ENCODE measurements at places on chromosomes 1 and 21.

DNA sequence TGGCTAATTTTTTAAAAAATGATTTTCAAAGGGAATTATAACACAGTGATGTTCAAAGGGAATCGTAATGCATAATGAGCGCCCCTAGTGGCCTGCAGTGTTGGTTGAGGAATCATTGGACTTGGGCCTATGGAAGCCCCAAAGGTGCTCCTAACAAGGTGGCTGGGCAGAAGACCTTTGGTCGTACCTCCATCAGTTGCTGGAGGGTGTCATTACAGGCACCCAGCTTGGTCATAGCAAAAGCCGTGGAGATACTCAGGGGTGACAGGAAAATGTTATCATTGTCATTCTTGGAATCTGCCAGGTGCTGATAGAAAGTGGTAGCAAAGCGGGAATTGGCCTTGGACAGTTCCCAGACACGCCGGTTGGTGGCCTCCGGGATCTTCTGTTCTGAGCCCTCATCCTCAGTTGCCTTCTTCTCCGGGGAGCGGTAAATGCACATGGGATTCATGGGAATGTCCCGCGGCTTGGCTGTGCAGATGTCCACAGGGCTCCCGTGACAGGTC lies 2.7 kb downstream of the SERPINC1 start:
- H3K4me3 ChIP-seq: no peak overlapping the region
- H3K36me3 ChIP-seq: no peaks in the 10 kb centered on the region
- H3K27me3 ChIP-seq: no peaks in the 10 kb centered on the region
- H3K27ac ChIP-seq: no peak overlapping the region

DNA sequence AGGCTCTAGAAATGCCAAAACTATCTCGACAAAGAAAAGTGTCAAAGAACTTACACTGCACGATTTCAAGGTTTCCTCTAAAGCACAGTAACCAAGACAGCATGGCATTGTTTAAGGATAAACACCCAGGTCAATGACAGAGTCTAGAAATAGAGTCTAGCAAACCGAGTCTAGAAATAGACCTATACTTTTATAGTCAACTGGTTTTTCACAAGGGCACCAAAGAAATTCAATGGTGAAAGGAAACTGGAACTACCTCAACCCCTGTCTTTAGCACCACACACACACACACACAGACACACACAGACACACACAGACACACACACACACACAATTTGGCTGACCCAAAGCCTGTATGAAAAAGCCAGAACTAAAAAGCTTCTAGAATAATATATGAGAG lies 67.1 kb upstream of the PGBD5 start:
- no peak for DNase-seq
- no peaks in the 10 kb centered on the region for H3K27me3 ChIP-seq
- no peaks in the 10 kb centered on the region for H3K4me1 ChIP-seq

DNA sequence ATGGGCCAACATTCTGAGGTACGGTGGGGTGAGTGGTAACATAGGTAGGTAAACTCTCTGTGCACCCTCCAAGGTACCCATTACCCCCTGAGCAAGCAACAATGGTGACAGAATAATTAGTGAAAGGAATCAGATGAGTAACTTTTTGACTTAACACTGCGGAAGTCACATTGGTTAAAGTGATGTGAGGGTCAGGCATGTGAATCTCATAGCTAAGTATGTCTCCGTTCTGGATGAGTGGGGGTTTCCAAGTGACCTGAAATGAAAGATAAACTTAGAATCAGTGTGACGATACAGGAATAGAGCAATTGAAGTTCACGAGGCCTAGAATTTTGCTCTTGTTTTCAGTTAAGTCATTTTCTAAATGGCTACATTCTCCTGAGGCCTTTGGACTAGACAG lies 311.7 kb downstream of the KCTD3 start:
- DNase-seq: no peak
- H3K27ac ChIP-seq: no peak overlapping the region
- H3K27me3 ChIP-seq: no peaks in the 10 kb centered on the region
- no peaks in the 10 kb centered on the region for H3K36me3 ChIP-seq

DNA sequence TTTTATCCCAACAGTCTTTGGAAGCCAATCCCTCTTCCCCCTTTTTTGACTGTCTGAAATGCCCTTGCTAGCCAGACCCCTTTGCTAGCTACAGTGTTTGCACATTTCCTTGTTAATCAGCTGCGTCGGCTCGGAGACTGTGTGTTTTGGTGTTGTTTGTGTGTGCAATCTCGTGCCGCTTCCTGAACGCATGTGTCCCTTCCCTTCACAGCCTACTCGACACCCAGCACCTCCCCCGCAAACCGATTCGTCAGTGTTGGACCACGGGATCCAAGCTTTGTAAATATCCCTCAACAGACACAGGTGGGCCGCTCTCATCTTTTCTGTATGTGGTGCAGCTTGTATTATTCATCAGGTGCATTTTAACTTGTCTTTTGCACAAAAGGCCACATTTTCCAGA lies 298.7 kb downstream of the TM2D1 start:
- no peaks in the 10 kb centered on the region for H3K4me1 ChIP-seq
- no peak overlapping the region for H3K4me3 ChIP-seq
- no peaks in the 10 kb centered on the region for H3K36me3 ChIP-seq
- H3K27ac ChIP-seq: no peak overlapping the region

GRCh38 chr1:77487631-77488030 lies 194.8 kb downstream of the ZZZ3 start:
- H3K27ac ChIP-seq: no peak overlapping the region
- no peaks in the 10 kb centered on the region for H3K4me1 ChIP-seq
- no peak for DNase-seq
- H3K36me3 ChIP-seq: no peaks in the 10 kb centered on the region

DNA sequence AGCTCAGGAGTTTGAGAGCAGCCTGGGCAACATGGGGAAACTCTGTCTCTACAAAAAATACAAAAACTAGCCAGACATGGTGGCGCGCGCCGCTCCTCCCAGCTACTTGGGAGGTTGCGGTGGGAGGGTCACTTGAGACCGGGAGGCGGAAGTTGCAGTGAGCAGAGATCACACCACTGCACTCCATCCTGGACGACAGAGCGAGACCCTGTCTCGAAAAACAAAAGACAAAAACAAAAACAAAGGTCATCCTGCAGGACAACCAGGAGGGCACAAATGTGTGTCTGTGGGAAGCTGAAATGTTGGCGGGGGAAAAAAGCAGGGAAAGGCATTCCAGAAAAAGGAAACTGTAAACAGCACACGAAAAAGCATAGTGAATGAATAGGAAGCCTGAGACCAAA lies 104.1 kb upstream of the HNRNPU start:
- no peak for DNase-seq
- H3K4me3 ChIP-seq: no peak overlapping the region
- H3K27me3 ChIP-seq: no peaks in the 10 kb centered on the region
- H3K36me3 ChIP-seq: no peaks in the 10 kb centered on the region
- peaks cover 2% of the 10 kb centered on the region for H3K4me1 ChIP-seq
- H3K27ac ChIP-seq: peak overlapping the region; percentile 87

- H3K27ac ChIP-seq: no peak overlapping the region
- no peak overlapping the region for H3K4me3 ChIP-seq
- DNase-seq: no peak
- H3K36me3 ChIP-seq: no peaks in the 10 kb centered on the region
- no peaks in the 10 kb centered on the region for H3K4me1 ChIP-seq
- no peaks in the 10 kb centered on the region for H3K27me3 ChIP-seq
Observed at GRCh38 chr1:232900818-232901217, 49.6 kb upstream of the NTPCR start.

DNA sequence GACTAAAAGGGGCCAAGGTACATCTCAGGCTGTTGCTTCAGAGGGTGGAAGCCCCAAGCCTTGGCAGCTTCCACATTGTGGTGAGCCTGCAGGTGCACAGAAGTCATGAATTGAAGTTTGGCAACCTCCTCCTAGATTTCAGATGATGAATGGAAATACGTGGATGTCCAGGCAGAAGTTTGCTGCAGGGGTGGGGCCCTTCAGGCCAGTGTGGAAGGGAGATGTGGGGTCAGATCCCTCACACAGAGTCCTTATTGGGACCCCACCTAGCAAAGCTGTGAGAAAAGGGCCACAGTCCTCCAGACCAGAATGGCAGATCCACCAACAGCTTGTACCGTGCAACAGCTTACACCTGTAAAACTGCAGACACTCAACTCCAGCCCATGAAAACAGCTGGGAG lies 67.4 kb upstream of the PTGS2 start:
- DNase-seq: no peak
- H3K27ac ChIP-seq: no peak overlapping the region
- H3K27me3 ChIP-seq: no peaks in the 10 kb centered on the region

GRCh38 chr1:209387271-209387968 lies 196.1 kb upstream of the CAMK1G start:
- peaks cover 3% of the 10 kb centered on the region for H3K27me3 ChIP-seq
- no peaks in the 10 kb centered on the region for H3K4me1 ChIP-seq
- no peak for DNase-seq

- H3K4me3 ChIP-seq: no peak overlapping the region
- no peaks in the 10 kb centered on the region for H3K27me3 ChIP-seq
- no peak for DNase-seq
- H3K4me1 ChIP-seq: no peaks in the 10 kb centered on the region
- H3K27ac ChIP-seq: no peak overlapping the region
- no peaks in the 10 kb centered on the region for H3K36me3 ChIP-seq
Observed at GRCh38 chr21:42310411-42311001, 4.7 kb downstream of the TFF3 start.

- H3K27ac ChIP-seq: no peak overlapping the region
- no peak for DNase-seq
- no peaks in the 10 kb centered on the region for H3K4me1 ChIP-seq
- H3K27me3 ChIP-seq: no peaks in the 10 kb centered on the region
- H3K36me3 ChIP-seq: no peaks in the 10 kb centered on the region
- H3K4me3 ChIP-seq: no peak overlapping the region
Observed at GRCh38 chr1:242692988-242693387, 168.5 kb upstream of the PLD5 start.

DNA sequence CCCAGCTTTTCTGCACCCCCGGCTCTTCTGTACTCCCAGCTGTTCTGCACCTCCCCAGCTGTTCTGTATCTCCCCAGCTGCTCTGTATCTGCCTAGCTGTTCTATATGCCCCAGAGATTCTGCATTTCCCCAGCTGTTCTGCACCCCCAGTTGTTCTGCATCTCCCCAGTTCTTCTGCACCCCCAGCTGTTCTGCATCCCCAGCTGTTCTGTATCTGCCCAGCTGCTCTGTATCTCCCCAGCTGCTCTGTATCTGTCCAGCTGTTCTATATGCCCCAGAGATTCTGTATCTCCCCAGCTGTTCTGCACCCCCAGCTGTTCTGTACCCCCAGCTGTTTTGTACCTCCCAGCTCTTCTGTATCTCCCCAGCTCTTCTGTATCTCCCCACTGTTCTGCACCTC lies 41.1 kb downstream of the UMODL1 start:
- H3K27ac ChIP-seq: no peak overlapping the region
- H3K27me3 ChIP-seq: no peaks in the 10 kb centered on the region
- H3K4me1 ChIP-seq: no peaks in the 10 kb centered on the region
- no peak overlapping the region for H3K4me3 ChIP-seq

GRCh38 chr1:36624466-36624865 lies 141.8 kb upstream of the CSF3R start:
- H3K27ac ChIP-seq: no peak overlapping the region
- H3K36me3 ChIP-seq: no peaks in the 10 kb centered on the region
- H3K4me1 ChIP-seq: no peaks in the 10 kb centered on the region
- DNase-seq: no peak
- no peak overlapping the region for H3K4me3 ChIP-seq
- no peaks in the 10 kb centered on the region for H3K27me3 ChIP-seq

- H3K4me3 ChIP-seq: no peak overlapping the region
- H3K27ac ChIP-seq: no peak overlapping the region
- no peaks in the 10 kb centered on the region for H3K27me3 ChIP-seq
- H3K4me1 ChIP-seq: no peaks in the 10 kb centered on the region
- DNase-seq: no peak
Observed at GRCh38 chr1:77089756-77090155, 129.5 kb downstream of the PIGK start.

DNA sequence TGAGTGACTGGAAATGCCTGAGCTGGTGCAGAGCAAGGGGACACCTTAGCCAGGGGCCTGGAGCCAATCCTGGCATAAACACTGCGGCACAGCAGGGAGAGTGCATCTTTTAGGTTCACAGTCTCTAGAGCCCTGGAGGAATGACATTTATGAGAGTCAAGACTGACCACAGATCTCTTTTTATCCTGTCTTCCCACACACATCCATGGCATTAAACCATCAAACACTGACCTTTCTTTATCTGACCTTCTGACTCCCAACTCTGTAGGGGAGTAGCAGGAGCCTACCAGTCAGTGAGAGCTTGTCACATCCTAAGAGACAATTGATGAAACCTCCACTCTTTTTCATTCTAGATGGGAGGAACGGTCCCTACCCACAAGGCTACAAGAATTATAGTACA lies 7.9 kb downstream of the CD34 start:
- H3K27ac ChIP-seq: no peak overlapping the region
- DNase-seq: no peak
- no peaks in the 10 kb centered on the region for H3K27me3 ChIP-seq
- H3K36me3 ChIP-seq: no peaks in the 10 kb centered on the region

DNA sequence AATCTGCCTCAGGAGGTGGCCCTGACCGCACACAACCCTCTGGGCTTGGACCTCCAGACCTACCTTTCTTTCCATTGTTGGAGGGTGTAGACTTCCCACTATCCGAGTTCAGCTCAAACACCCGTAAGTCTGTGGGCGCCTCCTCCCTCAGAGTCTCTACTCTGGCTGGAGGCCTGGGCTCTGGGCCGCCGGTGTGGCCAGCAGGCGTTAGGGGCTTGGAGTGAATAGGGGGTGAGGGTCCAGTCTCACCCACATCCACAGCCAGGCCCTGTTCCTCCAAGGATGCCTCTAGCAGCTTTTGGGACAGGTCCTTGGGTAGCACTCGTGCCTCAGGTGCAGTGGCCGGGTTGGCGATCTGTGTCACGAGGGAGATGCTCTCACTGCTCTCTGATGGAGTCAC lies 13.9 kb downstream of the TSSK3 start:
- peaks cover 25% of the 10 kb centered on the region for H3K36me3 ChIP-seq
- no peak overlapping the region for H3K27ac ChIP-seq
- H3K4me1 ChIP-seq: no peaks in the 10 kb centered on the region
- no peak overlapping the region for H3K4me3 ChIP-seq
- DNase-seq: peak; percentile 48
- no peaks in the 10 kb centered on the region for H3K27me3 ChIP-seq

DNA sequence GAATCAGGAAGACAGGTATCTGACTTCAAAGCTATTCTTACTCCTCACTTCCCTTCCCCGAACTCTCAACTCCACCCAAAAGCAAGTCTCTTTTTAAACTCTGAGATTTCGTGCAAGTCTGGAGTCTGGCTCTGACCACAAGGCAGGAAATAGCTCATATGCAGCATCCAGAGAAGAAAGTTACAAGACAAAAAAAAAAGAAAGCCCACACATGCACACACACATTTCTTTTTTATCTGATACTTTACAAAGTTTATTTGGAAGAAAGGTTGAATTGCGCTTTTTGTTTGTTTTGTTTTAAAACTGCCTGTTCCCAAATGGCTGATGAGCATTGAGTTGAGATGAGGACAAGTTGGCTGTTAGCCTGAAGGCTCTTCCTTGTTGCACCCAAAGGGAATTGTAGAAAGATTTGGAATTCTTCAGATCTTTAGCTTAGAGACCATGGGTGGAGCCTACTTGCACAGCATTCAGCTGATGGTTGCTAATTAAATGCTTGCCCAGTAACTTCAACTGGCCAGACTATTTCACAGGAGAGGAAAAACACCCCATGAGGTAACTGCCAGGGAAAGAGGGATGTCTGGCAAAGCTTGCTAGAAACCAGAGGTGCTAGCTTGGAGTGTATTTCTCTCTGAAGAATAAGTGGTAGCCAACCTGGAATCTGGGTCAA lies 490.3 kb downstream of the TTLL7 start:
- H3K4me3 ChIP-seq: peak overlapping the region; percentile 18
- peak; percentile 44 for DNase-seq
- peaks cover 5% of the 10 kb centered on the region for H3K4me1 ChIP-seq
- H3K27me3 ChIP-seq: no peaks in the 10 kb centered on the region
- H3K36me3 ChIP-seq: no peaks in the 10 kb centered on the region
